Lung (tissue), 17 donors: ENCODE measurements at places on chromosomes 7 and 10.

DNA sequence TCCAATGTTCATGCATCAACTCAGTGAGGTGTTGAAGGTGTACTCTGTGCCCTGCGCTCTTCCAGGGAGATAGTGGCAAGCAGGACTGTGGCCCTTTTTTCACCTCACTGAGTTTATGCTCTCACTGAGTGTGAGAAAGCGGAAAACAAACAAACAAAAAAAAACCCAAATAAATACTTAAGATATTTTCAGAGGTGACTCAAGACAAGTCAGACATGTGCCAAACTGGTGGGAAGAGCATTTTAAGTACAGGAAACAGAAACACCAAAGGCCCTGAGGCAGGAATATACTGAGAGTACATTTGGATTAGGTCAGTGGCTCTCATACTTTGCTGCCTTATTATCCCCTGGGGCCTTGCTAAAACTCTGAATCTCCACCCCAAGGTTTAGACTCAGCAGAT, 111.9 kb upstream of the IGFBP3 start:
- DNase-seq = no peak

GRCh38 chr10:22314852-22315251, 1.3 kb upstream of the COMMD3 start:
- no peak for DNase-seq

- no peak for DNase-seq
Observed at GRCh38 chr10:44771233-44771995, 139.7 kb upstream of the TMEM72 start.

- DNase-seq = no peak
Observed at GRCh38 chr10:130463876-130464364, 327.7 kb downstream of the GLRX3 start.

DNA sequence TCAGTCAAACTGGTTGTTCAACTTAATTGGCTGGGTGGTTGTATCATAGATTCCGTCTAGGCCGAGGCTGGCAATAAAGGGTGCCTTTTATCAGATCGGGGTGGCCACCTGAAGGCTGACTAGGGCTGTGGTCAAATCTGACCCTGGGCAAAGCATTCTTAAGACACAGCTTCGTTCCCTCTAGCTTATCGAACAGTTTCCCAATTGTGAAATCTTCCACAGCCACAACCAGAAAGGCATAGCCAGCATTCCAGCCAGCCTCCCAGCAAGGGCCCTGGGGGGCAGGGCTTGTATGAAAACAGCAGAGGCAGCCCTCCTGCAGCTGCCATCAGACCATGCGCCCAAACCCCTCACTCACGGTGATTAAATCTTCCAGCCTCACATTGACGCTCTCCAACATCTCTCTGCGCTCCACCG, 42.5 kb upstream of the TMEM213 start:
- no peak for DNase-seq

DNA sequence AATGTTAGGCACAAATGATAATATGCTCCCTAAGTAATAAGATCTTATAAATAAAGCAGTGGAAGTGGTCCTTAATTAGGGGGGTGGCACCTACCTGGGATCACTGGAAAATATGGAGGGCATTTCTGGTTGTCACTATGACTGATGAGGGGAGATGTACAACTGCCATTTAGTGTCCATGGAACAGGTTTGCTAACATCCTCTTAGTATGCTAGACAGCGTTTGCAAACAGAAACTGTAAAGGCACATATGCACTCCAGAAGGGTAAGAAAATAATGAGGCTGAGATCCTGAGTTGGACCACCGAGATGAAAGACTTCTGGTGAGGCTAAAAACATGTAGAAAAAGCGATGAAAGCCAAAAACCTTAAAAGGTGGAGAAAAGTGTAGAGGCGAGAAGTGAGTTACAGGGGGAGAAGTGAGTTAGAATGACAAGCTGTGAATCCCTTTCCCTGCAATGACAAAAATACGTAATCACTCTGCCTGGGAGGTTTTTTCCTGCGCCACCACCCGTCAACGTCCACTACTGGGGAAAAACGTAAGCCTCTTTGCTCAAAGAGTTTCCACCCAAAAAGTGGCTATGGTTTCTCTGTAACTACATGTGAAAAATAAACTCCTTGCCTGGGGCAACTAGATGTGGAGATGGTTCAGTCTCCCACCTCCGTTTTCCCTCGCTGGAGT, 767 bp downstream of the KRIT1 start:
- no peak for DNase-seq

GRCh38 chr10:99693933-99694583, 34.7 kb downstream of the ENTPD7 start:
- no peak for DNase-seq
